ENCODE measurements at places on chromosomes 13 and 19.

DNA sequence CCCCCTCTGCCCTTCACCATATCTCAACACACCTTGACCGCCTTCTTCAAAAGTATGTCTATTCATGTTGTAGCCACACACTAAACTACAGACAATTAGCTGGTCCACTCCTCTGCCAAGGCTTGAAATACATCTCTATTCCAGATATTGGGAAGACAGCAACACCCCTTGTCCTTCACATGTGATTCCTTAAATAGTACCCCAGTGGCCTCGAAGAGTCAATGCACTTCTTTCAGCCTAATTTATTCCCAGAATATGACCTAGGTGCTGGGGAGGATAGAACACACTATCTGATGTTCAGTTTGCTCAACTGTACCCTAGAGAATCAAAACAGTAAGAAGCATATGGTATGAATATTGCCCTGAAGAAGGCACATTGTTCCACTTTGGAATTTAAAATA is 82.4 kb upstream of the DACH1 start:
- DNase-seq = no peak

GRCh38 chr13:49627831-49628652 is at the start of gene ARL11:
Gene ARL11 (plus strand): TSS chr13:49628507. CDS start chr13:49630448, 1,941 bp downstream.
- peak; percentile 16 for DNase-seq

- DNase-seq = no peak
Measured at GRCh38 chr13:44523146-44524015, 52.7 kb downstream of the TSC22D1 start.

GRCh38 chr13:34044660-34045080 is 226.7 kb downstream of the RFC3 start:
- DNase-seq = no peak

DNA sequence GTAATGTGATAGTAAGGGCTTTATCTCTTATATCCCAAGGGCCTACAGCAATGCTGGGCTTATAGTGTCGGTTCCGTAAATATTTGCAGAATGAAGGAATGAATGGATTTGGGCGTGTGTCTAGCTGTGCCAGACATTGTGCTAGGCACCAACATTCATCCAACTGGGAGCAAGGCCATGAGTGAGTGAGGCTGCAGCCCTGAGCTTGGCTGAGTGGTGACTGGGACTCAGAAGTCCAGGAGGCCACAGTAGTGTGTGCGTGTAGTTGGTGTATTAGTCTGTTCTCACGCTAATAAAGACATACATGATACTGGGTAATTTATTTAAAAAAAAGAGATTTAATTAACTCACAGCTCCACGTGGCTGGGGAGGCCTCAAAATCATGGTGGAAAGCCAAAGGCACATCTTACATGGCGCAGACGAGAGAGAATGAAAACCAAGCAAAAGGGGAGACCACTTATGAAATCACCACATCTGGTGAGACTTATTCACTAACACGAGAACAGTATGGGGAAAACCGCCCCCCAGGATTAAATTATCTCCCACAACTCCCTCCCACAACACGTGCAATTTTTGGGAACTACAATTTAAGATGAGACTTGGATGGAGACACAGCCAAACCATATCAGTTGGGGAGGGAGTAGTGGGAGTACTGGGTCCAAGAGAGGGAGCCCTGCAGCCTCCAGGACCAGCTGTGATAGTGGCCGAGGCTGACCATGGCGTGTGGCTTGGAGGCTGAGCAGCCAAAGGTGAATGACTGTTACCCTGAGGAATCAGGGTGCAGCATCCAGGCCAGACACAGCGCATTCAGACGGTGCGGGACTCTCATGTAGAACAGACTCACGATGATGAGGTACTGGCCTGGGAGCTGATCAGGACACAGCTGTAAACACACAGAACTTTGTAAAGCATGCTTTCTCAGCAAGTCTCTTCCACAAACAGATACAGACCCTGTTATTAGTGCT is 104.6 kb downstream of the TEX26 start:
- DNase-seq = no peak

- DNase-seq = no peak
Measured at GRCh38 chr19:7677669-7678311, 900 bp downstream of the MCEMP1 start.

DNA sequence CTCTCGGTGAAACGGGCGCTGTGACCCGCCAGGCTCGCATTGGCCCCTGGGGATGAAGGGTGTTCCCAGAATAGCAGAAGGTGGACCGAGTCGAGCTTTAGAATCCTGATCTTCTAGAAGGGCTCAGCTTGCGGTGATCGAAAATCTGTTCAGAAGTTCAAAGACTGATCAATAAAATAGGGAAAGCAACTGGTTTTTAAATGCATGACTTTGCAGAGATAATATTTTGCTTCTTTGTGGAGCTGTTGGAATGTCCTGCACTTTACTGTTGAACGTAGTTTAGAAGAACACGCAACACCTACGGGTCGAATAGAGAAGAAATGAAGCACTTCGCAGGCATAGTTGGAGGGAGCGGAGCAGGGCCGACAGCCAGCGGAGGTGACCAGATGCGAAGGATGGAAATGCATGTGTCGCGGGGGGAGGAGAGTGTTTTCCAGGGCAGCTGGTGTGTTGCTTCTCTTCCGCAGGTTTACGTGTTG is 766 bp downstream of the CEBPG start:
- no peak for DNase-seq

- DNase-seq = no peak
Measured at GRCh38 chr13:107066355-107066754, 498.4 kb upstream of the ARGLU1 start.

GRCh38 chr13:112687836-112688559 is 1.8 kb upstream of the ATP11A start:
- no peak for DNase-seq

DNA sequence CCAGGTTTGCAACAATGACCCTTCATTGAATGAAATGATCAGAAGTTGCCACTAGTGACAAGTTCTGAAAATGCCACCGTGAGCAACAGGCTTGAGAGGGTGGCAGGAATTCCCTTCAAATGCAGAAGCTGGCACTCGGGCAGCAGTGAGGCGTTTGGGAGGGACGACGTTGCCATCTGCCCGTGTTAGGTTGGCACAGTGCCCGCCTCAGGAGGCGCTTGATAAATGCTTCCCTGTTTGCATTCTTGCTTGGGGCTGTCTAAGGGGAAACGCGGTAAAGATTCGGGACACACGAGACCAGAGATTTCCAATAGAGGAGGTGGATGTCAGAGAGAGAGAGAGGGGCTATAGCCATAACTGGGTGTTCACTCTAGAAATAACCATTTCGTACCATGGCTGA is 101.9 kb downstream of the TEX29 start:
- DNase-seq = no peak

DNA sequence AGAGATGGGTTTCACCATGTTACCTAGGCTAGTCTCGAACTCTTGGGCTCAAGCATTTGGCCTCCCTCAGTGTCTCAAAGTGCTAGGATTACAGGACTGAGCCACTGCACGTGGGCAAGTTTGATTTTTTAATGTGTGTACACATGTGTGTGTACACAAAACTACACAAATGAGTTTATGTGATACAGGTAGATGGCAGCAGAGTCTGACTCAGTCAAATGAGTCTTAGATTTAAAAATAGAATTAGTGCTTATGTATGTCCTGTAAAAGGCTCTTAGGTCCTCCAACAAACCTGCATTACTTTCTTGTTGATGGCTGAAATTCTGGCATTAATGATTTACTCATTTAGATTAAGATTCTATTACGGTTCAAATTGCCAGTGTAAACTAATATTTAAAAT is 293.7 kb downstream of the PCDH17 start:
- no peak for DNase-seq

DNA sequence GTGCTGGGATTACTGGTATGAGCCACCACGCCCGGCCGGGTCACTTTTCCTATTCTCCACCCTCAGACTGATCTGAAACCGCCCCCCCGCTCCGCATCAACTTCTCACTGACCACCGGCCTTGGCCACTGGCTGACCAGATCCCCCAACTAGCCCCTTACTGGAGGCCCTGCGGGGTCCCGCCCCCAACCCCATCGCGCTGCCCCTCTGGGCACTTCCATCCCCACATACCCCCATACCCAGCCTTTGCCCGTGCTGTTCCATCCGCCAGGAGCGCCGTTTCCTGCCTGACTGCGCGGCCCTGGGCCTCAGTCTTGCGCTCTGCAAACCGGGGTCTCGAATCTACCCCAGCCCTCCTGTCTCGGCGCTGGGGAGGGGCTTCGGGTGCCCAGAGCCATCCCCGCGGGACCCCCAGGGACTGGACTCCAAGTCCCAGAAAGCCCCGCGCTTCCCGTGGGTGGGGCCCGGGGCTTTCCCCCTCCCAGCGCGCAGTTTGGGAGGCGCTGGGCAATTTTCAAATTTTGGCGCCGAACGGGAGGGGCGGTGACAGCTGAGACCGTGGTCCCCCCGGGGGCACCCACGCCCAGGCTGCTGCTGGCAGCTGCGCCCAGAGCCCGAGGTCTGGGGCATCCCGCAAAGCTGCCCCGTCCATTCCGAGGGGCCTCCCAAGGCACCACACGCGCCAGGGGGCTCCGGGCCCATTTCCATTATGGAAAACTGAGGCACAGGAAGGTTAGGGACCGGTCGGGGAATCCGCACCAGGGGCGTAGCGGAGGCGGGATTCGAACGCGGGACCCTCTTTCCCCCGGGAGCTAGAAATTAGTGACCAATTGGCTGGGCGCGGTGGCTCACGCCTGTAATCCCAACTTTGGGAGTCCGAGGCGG is 5.2 kb upstream of the LMNB2 start:
- no peak for DNase-seq

- DNase-seq = no peak
Measured at GRCh38 chr13:111953546-111954178, 113.3 kb upstream of the SOX1 start.

DNA sequence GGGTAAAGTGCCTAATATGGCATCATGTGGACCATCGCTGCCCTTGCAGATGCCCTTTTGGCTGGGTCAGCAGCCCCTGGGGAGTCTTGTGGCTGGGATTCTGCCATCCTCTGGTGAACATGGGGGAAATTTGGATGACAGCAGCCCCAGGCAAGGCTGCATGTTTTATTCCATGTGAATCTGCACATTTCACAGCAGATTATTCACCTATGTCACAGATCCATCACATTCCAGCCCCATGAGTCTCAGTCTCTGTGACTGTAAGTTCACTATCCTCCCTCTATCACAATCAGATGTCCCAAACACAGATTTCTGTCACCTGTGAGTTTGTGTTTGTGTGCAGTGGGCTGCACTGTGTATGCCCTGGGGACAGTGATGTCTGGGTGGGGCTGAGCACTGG is 36.8 kb upstream of the PSG9 start:
- no peak for DNase-seq

DNA sequence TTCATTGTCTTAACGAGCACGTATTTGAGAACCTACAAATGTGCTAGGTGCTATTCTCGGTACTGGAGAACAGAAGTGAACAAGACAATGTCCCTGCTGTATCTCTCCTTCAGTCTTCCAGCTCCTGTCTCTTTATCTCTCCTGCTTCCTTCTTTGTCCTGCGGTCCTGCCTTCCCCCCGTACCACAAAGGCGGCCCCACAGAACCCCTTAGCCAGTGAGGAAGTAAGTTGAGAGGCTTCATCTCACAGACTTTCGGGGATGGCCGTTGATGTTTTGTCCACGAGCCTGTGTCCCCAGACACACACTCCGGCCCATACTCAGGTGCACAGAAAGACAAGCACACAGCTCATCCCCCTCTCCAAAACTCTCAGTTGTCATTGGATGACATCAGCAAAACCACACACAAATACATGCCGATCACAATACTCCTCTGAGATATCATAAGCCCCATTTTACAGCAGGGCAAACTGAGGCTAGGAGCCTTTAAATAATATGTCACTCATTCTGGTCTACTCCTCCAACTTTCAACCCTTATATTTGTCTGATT is 507 bp upstream of the SWSAP1 start:
- no peak for DNase-seq

DNA sequence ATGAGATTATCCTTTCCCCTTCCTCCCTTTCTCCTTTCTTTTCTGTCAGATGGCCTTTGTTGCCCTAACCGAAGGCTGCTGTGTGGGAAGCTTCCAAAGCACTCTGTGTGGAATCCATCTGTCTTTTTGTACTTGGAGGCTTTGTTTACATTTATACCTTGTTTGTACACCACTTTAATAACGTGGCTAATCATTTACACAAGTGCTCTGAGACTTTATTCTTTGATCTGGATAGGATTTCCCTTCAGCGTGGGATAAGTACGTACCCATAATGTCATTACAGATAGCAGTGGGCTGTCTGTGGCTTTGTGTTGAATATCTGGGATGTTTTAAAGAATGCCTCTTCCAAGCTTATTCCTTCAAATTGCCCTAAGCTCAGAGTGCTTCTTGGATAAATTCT is 684.7 kb upstream of the SLITRK5 start:
- DNase-seq = no peak

GRCh38 chr13:114063545-114064449 is 68.6 kb downstream of the RASA3 start:
- DNase-seq = no peak

GRCh38 chr19:7851623-7852500 is 21.8 kb downstream of the EVI5L start:
- DNase-seq = no peak

DNA sequence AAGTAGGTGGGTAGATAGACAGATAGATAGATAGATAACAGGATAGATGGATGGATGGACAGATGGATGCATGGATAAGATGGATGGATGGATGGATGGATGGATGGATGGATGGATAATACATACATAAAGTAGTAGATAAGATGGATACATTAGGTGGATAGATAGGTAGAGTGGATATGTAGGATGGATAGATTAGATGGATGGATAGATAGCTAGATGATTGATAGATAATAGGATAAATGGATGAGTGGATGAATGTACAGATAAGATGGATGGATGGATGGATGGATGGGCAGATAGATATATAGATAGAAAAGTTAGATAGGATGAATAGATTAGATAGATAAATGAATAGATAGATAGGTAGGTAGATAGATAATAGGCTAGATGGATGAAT is 2.1 kb downstream of the CYP4F3 start:
- DNase-seq = no peak

GRCh38 chr13:109785892-109786450 is 412 bp downstream of the IRS2 start:
- no peak for DNase-seq

GRCh38 chr13:65926750-65927171 is 1303.4 kb downstream of the PCDH9 start:
- no peak for DNase-seq

GRCh38 chr13:19967621-19968020 is 9.1 kb downstream of the ZMYM2 start:
- no peak for DNase-seq

- DNase-seq = no peak
Measured at GRCh38 chr13:24181991-24182702, 21.6 kb downstream of the SPATA13 start.
